Activated T-helper 1 cell treated with Interleukin-2 at 50 U/mL for 16 hours (primary cell): ENCODE measurements at places on chromosomes 2 and 18.

GRCh38 chr2:19552270-19552669 is 193.8 kb upstream of the OSR1 start:
- no peak for DNase-seq

DNA sequence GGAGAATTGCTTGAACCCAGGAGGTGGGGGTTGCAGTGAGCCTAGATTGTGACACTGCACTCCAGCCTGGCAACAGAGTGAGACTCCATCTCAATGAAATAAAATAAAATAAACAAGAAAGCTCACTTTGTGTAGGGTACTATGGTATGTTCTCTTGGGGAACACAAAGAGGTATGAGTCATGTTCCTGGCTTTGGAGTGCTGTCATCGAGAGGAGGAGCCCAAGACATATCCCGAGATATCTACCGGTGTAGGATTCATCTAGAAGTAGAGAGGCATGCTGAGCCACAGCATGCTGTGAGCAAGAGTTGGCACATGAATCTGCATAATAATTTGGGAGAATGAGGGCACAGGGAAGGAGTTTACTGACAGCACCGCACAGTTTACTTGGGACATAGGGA is 244.9 kb upstream of the EPHA4 start:
- no peak for DNase-seq

GRCh38 chr2:587087-587960 is 89.9 kb downstream of the TMEM18 start:
- DNase-seq: no peak

GRCh38 chr2:207224791-207225482 is 59.2 kb upstream of the KLF7 start:
- no peak for DNase-seq

DNA sequence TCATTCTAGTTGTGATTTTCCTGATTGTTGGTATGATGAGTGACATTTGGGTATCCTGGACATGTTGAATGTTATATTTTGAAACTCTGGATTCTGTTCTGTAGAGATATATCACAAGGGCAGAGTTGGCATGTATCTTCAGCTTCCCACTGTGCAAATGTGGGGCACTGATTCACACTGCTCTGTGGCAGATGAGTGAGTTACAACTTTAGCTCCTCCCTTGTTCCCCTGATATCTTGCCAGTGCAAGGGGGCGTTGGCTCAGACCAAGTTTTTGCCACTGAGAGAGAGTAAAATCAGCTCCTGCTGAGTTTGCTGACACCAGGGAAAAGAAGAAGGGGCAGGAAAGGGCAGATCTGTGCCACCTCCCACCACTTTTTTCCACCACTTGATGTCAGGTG is 199.6 kb upstream of the MMADHC start:
- DNase-seq: no peak
